ENCODE measurements at places on chromosomes 3 and 15.

DNA sequence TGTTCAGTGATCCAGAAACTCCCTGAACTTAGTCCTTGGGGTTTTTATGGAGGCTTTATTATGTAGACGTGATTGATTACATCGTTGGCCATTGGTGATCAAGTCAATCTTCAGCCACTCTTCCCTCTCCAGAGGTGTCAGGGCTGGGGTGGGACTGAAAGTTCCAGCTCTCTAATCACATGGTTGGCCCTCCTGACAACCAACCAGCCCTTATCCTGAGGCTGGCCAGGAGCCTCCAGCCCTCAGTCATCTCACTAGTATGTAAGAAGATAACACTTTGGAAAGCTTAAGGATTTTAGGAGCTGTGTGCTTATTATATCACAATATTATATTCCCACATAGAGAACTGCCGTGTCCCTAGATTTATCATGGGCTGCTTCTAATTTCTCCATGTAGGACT, 142.3 kb downstream of the VPS8 start:
- no peak for DNase-seq

GRCh38 chr3:158950178-158950901, 148.5 kb downstream of the MFSD1 start:
- DNase-seq, result no peak

GRCh38 chr3:190326930-190327329, 4.7 kb upstream of the CLDN1 start:
- DNase-seq, result no peak

DNA sequence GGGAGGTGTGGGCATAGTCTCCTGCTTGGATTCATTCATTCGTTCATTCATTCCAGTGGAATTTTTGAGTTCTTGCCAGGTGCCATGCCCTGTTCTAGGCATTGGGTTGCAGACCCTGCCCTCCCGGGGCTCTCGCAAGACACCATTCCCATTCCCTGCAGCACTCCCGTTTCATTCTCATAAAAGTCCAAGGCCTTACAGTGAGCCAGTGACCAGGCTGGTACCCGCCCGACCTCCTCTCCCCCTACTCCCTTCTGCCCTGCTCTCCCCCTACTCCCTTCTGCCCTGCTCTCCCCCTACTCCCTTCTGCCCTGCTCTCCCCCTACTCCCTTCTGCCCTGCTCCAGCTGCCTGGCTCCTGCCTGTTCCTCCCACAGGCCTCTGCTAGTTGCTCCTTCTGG, 41.9 kb downstream of the AMOTL2 start:
- DNase-seq, result no peak

- DNase-seq, result no peak
Observed at GRCh38 chr15:95259965-95260364, 1028.6 kb downstream of the MCTP2 start.

Measured in choroid plexus epithelial cell (primary cell).